ENCODE measurements at places on chromosomes 16 and 17.
A peak's percentile ranks its signal among the peaks of the same experiment; 100 is the strongest.

GRCh38 chr16:77840093-77840492 lies 51.7 kb downstream of the VAT1L start:
- DNase-seq = no peak

GRCh38 chr17:27361695-27362094 lies 67.8 kb downstream of the WSB1 start:
- DNase-seq = no peak

GRCh38 chr16:67893743-67894399 lies 817 bp downstream of the PSKH1 start:
- DNase-seq = no peak

DNA sequence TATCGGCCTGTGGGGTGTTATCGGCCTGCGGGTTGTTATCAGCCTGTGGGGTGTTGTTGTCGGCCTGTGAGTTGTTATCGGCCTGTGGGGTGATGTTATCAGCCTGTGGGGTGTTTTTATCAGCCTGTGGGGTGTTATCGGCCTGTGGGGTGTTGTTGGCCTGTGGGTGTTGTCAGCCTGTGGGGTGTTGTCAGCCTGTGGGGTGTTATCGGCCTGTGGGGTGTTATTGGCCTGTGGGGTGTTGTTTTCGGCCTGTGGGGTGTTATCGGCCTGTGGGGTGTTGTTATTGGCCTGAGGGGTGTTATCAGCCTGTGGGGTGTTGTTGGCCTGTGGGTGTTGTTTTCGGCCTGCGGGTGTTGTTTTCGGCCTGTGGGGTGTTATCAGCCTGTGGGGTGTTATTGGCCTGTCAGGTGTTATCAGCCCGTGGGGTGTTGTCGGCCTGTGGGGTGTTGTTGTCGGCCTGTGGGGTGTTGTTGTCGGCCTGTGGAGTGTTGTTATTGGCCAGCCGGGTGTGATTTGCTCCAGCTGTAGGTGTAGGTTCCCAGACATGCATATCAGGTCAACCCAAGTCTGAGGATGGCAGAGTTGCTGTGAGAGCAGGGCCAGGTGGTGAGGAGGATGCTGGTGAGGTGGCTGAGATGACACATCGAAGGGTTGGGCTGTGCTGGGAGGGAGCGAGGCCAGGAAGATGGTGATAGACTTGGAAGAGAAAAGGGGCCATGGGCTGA lies 7.1 kb downstream of the TRARG1 start:
- DNase-seq = no peak

DNA sequence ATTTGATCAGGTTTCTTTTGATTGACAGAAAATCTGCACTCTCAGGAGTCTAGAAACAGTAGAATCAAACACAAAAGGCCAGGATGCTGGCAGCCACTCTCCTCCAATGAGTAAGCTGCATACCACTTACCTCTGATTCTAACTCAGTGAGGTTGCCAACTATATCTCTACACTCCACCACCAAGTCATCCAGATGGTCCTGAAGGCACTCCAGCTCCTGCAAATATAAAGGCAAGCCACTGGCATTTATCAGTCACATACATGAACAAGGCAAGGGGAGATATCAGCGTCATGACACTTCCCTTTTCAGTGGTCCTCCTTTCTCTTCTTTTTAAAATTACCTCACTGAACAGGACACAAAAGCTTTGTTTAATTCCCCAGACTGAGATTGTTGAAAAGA lies 53.1 kb upstream of the CLEC18B start:
- no peak for DNase-seq

DNA sequence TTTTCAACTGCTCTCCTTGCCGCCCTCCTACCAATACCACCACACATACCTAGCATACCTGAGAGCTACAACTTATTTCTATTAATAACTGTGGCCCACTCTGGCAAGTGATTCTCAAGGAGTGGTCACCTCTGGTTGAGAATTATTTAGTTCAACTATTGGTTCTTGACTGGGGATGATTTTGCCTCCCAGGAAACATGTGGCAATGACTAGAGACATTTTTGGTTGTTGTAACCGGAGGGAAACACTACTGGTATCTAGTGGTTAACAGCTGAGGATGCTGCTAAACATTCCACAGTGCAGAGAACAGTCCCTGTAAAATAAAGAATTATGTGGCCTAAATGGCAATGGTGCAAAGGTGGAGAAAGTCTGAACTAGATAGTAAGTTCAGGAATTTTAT lies 96.7 kb downstream of the TRIM37 start:
- DNase-seq = no peak

GRCh38 chr17:47304186-47304585 lies 19.6 kb upstream of the EFCAB13 start:
- no peak for DNase-seq

- no peak for DNase-seq
Measured at GRCh38 chr16:13950821-13951547, 31.0 kb downstream of the ERCC4 start.

GRCh38 chr17:57294629-57295501 lies 38.5 kb downstream of the MSI2 start:
- no peak for DNase-seq

- DNase-seq = no peak
Measured at GRCh38 chr17:76151896-76152454, 10.9 kb upstream of the FOXJ1 start.

GRCh38 chr16:64629622-64630021 lies 492.2 kb downstream of the CDH11 start:
- DNase-seq = no peak

DNA sequence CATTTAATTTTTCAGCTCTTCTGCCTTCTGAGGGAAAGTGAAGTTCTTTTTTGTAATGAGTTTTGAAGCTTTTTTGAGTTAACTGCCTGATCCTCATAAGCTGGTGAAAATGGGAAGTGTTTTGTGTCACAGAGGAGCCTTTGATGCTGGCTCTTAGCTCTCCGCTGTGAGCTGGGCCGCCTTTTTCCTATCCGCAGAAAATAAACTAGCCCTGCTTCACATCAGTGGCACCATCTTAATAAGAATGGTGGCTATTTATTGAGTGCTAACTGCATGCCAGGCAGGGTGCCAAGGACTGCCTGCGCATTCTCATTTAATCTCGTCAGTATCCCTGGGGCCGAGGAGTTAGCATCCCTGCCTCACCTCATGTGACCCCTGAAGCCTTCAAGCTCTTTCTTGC lies 309.0 kb downstream of the CPPED1 start:
- no peak for DNase-seq

- peak; percentile 16 for DNase-seq
Measured at GRCh38 chr16:60929-61878, 7.6 kb downstream of the SNRNP25 start.

GRCh38 chr17:70968302-70968701 lies 799.0 kb downstream of the KCNJ2 start:
- no peak for DNase-seq

GRCh38 chr17:3804503-3804931 lies 3.5 kb upstream of the ITGAE start:
- peak; percentile 82 for DNase-seq

- DNase-seq = no peak
Measured at GRCh38 chr17:38454532-38454931, 26.3 kb downstream of the ARHGAP23 start.

GRCh38 chr16:22210854-22211253 lies 4.8 kb downstream of the EEF2K start:
- DNase-seq = no peak
